Naive thymus-derived CD4-positive, alpha-beta T cell (primary cell): ENCODE measurements at places on chromosomes 4 and X. TPM values are rescaled to one million over a fixed set of nuclear protein-coding genes. Genes with fewer than 3 reads are reported as not detected.

CHRDL1 gene
- total RNA-seq = not detected

DNA sequence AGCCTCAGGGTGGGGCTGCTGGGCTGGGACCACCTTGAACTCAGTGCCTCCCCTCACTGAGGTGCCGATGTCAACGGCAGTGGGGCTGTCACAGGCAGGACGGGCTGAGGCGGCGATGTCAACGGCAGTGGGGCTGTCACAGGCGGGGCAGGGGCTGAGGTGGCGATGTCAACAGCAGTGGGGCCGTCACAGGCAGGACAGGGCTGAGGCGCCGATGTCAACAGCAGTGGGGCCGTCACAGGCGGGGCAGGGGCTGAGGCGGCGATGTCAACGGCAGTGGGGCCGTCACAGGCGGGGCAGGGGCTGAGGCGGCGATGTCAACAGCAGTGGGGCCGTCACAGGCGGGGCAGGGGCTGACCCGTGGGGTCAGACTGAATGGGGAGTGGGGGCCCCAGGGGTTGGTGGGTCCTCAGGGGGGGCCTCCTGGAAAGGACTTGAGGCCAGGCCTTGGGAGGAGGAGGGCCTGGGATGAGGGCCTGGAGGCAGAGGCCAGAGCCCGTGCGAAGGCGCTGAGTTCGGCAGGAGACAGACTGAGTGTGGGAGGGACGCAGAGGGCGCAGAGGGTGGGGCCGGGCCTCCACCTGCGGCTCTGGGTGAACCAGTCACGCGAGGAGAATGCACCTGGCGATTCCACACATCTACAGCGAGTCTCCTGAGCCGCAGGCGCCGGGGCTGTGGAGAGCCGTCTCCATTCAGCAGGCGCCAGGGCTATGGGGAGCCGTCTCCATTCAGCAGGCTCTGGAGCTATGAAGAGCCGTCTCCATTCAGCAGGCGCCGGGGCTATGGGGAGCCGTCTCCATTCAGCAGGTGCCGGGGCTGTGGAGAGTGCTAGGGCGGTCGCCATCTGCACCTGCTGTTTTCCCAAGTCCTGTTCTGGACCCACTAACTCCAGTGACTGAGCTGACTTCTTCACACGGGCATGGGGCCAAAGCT is 22.9 kb downstream of the ATP5ME start:
- no peak for DNase-seq

DNA sequence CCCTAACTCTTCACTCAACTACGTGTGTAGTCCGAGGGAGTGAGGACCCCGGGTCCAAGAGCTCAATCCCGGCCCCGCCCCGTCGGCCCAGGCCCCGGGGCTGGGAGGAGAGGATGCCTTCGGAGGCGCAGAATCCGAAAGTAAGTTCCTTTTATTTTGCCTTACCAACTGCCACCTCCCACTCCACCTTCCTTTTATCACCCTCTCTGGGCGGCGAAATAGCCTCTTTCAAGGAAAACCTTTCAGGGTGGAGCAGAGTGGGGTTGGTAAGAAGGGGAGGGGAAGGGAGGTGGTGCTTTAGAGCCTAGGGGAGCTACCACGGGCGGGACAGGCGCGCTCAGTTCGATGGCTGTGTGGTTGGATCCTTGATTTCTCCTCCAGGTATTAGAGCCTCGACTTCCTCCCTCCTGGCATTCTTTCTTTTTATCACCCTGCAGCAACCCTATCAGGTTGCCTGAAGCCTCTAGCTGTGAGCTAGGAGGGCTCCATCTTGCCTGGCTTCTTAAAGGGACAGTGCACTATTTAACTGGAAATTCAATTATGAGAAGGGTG is 191.2 kb downstream of the RRAGB start:
- no peak for DNase-seq

GAGE12H gene
- not detected for total RNA-seq

- DNase-seq = no peak
Measured at GRCh38 chr4:14667624-14668151, 334.6 kb upstream of the CPEB2 start.

DNA sequence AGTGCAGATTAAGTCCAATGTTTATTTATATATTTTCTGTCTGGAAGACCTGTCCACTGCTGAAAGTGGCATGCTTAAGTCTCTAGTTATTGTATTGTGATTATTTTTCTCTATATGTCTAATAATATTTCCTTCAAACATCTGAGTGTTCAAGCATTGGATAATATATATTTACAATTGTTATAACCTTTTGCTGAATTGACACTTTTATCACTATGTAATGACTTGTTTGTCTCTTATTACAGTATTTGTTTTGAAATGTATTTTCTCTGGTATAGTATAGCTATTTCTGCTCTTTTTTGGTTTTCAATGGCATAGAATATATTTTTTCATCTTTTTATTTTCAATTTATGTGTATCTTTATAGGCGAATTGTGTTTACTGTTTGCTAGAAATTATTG is 59.7 kb downstream of the EDA2R start:
- no peak for DNase-seq

DNA sequence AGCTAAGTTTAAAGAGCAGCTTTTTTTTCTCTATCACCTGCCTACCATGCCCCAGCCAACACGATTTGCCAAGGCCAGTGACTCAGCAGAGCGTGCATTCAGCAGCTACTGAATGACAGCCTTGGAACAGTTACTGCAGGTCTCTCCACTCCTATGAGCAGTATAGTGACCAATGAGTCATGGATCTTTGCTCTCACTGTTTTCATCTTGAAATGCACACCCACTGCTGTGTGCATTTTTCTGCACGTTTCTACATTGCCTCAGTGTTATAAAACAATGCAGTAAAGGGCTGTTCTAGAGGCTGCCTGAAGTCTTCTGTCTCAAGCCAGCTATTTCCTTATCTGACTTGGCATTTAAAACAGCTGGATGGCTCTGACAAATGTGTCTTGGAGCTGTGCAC is 66.0 kb upstream of the C4orf54 start:
- DNase-seq = no peak

BST1 gene
- 41.8 TPM for total RNA-seq

AMOT gene
- 3.8 TPM for total RNA-seq

DNA sequence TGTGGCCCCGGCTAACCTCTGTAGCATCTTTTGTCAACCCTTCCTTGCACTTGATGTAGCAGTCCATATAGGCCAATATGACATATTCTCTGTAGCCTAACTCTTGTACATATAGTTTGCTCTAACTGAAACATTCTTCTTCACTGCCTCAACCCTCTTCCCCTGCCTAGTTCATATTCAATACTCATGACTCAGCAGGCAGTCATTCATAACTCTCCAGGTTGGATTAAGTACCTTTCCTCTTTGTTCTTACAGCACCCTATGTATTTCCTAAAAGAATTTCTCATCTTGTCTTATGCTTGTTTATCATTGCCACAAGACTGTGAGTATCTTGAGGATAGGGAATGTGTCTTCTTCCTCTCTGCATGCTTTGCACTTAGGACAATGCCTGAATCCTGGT is 76.9 kb downstream of the TMLHE start:
- DNase-seq = no peak

F8A3 gene
- total RNA-seq = 21.7 and 24.2 TPM in 2 replicates

RGN gene
- not detected for total RNA-seq

CSN1S1 gene
- total RNA-seq = not detected

- DNase-seq = peak; percentile 25
Measured at GRCh38 chr4:86981789-86982188, 47.0 kb downstream of the AFF1 start.

- DNase-seq = no peak
Measured at GRCh38 chrX:44462850-44463249, 79.8 kb downstream of the FUNDC1 start.

H2BW1 gene
- not detected for total RNA-seq

- no peak for DNase-seq
Measured at GRCh38 chrX:43899878-43900815, 17.9 kb upstream of the MAOB start.

DNA sequence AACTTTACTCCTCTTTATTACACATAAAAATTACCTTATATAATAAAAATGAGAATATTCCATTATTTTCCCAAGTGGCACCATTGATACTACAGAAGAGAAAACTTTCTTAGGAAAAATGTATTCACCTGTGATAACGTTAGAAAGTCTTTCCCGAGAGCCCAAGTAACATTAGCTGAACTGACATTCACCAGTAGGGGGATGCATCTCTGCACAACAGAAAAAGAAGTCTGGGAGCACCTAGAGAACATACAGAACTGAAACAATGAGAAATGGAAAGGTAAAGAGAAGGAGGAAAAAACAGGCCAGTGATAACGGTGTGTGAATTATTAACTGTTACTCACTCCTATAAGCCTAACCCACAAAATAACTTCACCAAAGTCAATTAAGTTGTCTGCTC is 423.3 kb downstream of the CENPC start:
- DNase-seq = no peak

SLC49A3 gene
- total RNA-seq = 0.80 and 0.84 TPM in 2 replicates

DNA sequence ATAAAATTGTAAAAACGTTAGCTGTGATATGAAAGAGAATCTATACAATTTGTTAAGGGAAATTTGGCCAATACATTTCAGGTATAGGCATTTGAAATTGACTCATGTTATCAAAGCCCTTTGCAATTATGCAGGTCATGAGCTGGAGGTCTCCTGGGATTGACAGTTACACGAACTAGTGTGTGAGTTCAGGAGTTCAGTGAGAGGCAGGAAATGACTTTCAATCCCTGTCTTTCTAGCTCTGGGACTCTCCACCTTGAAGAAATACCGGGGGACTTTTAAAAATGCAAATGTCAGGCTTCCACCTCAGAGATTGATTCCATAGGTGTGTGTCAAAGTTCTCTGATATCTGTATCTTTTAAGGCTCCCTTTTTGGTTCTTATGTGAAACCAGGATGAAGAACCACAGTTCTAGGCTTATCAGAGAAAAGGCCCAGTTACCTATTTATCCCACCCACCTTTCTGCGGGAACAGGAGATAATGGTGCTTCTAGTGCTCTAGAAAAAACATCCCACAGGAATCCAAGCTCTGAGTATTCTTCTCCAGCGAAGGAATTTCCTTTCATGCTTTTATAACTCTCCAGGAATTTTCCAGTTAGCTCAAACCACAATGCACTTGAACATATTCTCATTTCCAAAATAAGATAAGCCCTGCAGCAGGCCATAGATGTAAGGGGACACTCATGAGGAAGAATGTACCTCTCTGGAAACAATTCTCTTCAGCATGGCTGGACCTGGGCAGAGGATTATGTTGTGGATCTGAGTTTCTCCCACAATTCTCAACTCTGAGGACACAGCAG is 501.0 kb downstream of the IDS start:
- no peak for DNase-seq

NUDT11 gene
- total RNA-seq = 0.71 and 1.2 TPM in 2 replicates

- no peak for DNase-seq
Measured at GRCh38 chr4:6606465-6607235, 31.7 kb downstream of the MAN2B2 start.

- DNase-seq = no peak
Measured at GRCh38 chrX:65093658-65094057, 117.4 kb upstream of the ZC4H2 start.

- no peak for DNase-seq
Measured at GRCh38 chr4:6422105-6422504, 50.3 kb downstream of the PPP2R2C start.

GRCh38 chr4:1171311-1172227 is 814 bp downstream of the SPON2 start:
- DNase-seq = peak; percentile 58

GRCh38 chrX:10467793-10468192 is 152.6 kb downstream of the MID1 start:
- DNase-seq = no peak

TMSB15A gene
- not detected for total RNA-seq

DNA sequence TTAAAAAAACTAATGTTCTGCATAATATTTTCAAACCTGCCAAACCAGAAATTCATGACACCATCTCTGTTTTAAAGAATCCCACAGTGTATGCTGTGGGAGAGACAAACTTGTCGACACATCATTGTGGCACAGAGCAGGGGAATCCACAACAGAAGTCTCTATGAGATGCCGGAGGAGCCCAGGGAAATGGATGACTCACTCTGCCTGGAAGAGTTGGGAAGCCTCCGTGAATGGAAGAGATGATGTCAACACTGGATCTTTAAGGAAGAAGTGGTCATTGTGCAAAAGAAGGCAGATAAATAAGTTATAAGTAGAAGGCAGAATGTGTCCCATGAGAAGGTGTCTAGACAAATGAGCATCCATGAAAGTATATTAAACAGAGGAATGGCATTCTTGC is 595.1 kb downstream of the RAB28 start:
- no peak for DNase-seq

ANXA10 gene
- total RNA-seq = not detected

GRCh38 chr4:54800831-54801530 is 143.2 kb downstream of the KIT start:
- DNase-seq = no peak

DNA sequence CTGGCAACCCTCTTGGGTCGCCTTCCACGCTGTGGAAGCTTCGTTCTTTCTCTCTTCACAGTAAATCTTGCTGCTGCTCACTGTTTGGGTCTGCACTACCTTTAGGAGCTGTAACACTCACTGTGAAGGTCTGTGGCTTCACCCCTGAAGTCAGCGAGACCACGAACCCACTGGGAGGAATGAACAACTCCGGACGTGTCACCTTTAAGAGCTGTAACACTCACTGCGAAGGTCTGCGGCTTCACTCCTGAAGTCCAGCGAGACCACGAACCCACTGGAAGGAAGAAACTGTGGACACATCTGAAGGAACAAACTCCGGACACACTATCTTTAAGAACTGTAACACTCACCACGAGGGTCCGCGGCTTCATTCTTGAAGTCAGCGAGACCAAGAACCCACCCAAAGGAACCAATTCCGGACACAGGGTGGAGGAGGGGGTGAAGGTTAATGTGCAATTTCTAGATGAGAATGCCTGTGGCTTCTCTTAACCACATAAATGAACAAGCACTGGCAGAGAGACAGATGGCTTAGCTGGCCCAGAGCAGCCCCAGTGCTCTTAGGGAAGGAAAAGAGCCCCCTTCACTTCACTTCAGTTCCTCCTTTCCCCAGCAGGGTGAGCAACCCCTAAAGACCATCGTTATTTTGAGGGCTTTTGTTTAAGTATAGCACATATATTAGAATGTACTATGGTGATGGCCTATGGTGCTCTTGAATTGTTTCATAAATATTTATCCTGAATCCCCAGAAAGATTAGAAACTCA is 73.0 kb downstream of the LUZP4 start:
- DNase-seq = no peak

NSUN7 gene
- 0.50 TPM for total RNA-seq

- DNase-seq = no peak
Measured at GRCh38 chr4:61913619-61914018, 713.5 kb downstream of the ADGRL3 start.

TCEAL6 gene
- not detected for total RNA-seq

- DNase-seq = no peak
Measured at GRCh38 chrX:108699368-108699767, 37.0 kb downstream of the IRS4 start.

DNA sequence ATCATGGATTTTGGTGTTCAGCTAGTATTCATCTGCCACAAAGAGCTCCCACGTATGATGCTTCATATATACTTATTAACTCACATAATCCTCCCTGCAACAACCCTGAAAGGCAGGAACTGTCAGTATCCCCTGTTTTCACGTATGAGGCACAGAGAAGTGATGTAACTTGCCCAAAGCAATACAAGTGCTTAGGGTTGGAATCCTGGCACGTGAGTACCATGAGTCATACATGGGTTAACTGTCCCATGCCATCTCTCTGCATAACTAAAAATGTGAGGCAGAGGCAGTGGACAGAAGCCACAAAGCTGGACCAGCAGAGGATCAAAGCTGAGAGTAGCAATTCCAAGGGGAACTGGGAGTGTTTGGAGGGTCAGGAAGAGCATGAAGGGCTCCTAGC is 35.7 kb upstream of the EGFL6 start:
- no peak for DNase-seq
